ENCODE measurements at places on chromosomes 11 and 22.

- DNase-seq = no peak
Measured at GRCh38 chr22:19356708-19357269, 65.3 kb upstream of the CLTCL1 start.

DNA sequence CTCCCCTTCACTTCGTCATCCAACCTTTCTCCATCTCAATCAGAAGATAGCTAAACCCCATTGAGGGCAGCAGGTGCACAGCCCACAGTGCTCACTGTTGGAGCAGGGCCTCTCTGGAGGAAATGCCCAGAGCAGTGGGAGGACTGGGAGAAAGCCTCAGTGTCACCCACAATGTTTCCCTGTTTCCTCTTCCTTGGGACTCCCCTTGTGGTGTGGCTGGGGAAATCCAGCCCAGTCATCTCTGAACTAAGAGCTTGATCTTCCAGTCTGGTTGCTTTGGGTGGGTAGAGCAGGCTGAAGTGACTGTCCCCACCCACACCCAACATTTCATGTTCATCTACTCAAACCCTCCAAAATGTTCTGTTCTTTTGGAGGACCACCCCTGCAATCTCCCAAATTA, 29.8 kb upstream of the EED start:
- DNase-seq = no peak

GRCh38 chr11:72468289-72468688, 34.0 kb upstream of the CLPB start:
- DNase-seq = no peak

- no peak for DNase-seq
Measured at GRCh38 chr11:975827-976226, 50.2 kb downstream of the AP2A2 start.

DNA sequence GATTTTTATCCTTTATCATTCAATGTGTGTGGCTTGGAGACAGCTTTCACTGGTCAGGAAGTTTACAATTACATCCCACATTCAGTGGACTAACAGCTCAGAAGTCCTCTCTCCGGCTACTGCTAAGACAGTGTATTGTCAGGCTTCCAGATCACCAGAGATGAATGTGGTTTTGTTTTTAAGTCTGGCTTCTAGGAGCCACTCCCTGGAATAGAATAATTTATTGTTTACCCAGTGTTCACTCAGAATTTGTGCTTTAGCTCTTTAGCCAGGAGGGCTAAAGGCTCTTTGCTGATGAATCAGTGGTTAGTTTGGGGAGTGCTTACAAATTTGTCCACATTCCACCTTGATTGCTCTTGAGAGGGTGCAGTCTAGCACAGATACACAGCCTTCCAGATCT, 26.5 kb downstream of the TRIM77 start:
- DNase-seq = no peak

DNA sequence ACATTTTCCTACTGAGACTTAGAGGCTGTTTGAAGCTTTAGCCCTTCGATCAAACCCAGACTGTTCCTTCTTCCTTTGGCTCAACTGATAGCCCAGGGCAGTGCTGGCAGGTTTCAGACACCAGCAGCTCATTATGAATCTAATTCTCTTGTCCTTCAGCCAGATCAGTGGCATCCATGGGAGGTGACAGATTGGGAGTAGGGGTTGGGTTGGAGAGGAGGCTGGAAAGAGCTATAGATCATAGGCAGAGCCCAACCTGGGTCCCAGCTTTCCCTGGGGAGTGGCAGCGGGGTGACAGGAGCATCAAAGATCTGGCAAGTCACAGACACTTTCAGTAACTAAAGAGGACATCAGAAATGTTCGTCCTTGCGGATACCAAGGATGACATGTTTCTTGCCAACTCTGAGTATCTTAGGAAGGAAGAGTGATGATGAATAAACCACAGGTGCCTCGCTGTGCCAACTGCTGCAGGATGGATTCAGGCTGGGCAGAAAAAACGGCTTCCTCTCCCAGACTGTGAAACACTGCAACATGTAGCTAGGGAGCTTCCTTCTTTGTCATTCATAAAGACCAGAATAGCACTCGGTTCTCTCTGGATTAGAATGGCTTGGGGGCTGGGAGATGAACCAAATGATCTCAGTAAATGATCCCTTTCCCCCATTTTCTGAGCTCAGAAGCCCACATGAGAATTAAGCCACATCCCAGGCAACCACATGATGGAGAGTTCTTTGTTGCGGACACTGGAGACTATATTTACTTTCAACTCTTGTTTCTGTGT, 19.1 kb downstream of the ABCC8 start:
- no peak for DNase-seq

- DNase-seq = no peak
Measured at GRCh38 chr22:19477321-19478044, 1.5 kb downstream of the UFD1 start.

DNA sequence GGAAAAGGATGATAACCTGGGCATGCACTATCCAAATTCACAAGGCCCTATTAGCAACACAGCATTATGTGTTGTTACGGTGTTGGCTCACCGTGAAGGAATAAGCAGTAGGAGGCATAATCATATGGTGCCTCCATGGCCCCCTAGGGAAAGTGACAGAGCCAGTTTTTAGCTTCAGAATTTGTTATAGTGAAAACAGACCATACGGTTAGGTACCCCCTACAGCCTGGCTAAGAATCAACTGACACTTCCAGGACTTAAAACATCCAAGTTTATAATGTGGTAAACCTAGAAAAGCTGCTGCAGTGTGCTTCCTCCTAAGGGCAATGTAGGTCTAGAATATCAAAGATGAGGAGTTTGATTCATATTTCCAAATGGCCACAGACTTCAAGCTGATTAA, 30.4 kb downstream of the KIF18A start:
- no peak for DNase-seq

DNA sequence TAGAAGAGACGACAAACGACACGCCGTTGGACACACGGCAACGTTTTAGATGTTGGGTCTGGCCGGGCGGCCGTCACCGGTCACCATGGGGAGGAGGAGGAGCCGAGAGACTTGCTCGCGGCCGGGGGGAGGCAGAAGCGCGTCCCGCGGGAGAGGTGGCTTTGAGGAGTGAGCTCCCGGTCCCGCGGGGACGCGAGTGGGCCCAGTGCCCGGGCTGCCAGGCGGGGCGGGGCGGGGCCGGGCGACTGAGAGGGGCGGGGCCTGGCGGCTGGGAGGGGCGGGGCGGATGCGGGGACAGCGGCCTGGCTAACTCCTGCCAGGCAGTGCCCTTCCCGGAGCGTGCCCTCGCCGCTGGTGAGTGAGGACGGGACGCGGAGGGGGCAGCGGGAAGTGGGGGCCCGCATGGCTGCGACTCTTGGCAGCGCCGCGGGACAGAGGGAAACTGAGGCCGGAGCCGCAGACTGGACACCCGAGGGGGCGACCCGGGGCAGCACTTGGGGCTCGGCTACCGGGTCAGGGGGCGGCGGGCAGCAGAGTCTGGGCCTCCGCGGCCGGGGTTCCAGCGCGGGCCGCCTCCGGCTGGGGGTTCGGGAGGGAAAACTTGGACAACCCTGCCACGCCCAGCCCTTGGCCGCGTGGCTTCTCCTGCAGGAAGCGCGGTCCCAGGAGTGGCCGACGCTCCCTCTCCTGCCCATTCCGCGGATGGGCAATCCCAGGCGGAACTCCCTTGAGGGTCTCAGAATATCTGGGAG, at the start of gene TSPO:
Gene TSPO (plus strand): TSS at position 309 of the 752 bp plus-strand sequence. CDS start 7,680 bp downstream, outside the sequence.
- DNase-seq = no peak
